ENCODE measurements at places on chromosomes 1 and 21.

GRCh38 chr1:204293605-204294337, 66.0 kb downstream of the PLEKHA6 start:
- DNase-seq = no peak

DNA sequence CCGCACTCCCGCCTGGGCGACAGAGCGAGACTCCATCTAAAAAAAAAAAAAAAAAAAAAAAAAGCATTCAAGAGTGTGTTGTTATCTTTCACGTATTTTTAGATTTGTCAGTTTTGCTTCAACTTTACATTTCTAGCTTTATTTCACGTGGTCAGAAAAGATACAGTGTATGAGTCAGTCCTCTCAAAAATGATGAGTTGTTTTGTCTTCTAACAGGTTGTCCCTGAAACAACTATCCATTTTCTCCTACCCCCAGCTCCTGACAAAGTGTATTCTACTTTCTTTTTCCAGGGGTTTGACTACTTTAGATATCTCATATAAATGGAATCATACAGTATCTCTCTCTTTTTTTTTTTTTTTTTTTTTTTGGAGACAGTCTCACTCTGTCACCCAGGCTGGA, 5.5 kb upstream of the ZNF695 start:
- no peak for DNase-seq

GRCh38 chr1:245877976-245878375, 629.1 kb downstream of the SMYD3 start:
- DNase-seq = no peak

DNA sequence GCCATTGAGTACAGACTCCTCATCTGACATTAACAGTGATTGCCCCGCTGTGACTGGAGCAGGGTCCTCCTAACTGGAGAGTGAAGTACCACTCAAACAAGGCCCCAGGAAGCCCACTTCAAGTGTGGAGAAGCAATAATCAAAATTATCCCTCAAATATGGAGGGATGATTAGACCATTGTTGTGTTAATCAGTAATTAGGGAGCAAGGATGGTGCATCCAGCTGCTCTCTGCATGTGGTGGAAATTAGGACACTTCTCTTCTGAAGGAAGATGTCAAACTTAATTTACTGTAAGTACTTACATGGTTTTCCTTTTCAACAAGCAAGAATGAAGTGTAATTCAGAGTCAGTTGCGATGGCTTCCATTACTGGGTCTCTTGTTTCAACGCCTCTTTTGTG, 3.4 kb upstream of the ZP4 start:
- DNase-seq = no peak

GRCh38 chr1:81010126-81010525, 790.6 kb upstream of the ADGRL2 start:
- DNase-seq = no peak

DNA sequence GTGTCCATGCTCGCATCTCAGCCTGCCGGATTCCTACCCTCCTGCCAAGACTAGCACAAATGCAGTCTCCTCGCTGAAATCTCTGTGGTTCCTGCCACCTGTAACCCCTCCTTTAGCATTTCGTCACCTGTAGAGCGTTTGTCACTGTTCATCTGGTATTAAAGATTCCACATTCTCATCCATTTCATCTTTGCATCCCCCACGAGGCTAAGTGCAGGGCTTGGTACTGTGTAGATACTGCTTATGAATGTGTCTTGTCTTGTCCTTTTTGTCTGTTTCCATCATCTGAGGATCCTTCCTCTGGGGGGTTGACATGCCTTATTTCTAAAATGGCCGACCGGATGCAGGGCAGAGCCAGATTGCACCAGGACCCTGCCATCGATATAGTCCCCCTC, 53.7 kb upstream of the DNAJC6 start:
- no peak for DNase-seq

All from HFF-Myc (cell line).